ENCODE measurements at places on chromosomes 6 and 20.

GRCh38 chr6:90492798-90493197 lies 94.1 kb downstream of the MAP3K7 start:
- no peak for DNase-seq

DNA sequence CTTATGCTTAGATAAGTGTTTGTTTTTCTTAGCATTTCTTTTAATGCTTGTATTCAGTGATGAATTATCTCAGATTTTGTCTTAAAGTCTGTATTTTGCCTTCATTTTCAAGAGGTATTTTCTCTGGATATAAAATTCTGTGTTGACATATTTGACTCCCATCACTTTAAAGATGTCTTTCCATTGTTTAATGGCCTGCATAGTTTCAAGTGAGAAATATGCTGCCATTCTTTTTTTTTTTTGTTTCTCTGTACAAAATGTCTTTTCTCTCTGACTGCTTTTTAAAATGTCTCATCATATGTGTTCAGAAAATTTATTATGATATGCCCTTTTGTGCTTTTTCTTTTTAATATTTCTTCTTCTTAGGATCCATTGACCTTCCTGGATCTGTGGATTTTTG lies 578.0 kb upstream of the NOX3 start:
- DNase-seq, result no peak

GRCh38 chr6:4155848-4156466 lies 20.6 kb upstream of the ECI2 start:
- peak; percentile 49 for DNase-seq

DNA sequence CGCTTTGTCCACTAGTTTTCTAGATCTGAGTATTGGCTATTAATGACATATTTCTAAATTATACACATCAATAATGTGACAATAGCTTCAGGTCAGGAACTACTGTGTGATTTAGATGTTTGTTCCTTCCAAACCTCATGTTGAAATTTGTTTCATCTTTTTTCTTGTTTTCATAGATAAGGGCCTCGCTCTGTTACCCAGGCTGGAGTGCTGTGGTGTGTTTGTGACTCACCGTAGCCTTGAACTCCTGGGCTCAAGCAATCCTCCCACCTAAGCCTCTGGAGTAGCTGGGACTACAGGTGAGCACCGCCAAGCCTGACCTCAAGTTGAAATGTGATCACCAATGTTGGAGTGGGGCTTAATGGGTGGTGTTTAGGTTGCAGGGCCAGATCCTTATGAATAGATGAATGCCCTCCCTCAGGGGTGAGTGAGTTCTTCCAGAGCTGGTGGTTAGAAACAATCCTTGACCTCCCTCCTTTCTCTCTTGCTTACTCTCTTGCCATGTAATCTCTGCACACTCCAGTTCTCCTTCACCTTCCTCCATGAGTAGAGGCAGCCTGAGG lies 5.9 kb upstream of the NQO2 start:
- no peak for DNase-seq

- DNase-seq, result no peak
Observed at GRCh38 chr20:50320901-50321796, 130.5 kb downstream of the CEBPB start.

GRCh38 chr20:58993332-58994248 lies 12.5 kb downstream of the NELFCD start:
- no peak for DNase-seq

DNA sequence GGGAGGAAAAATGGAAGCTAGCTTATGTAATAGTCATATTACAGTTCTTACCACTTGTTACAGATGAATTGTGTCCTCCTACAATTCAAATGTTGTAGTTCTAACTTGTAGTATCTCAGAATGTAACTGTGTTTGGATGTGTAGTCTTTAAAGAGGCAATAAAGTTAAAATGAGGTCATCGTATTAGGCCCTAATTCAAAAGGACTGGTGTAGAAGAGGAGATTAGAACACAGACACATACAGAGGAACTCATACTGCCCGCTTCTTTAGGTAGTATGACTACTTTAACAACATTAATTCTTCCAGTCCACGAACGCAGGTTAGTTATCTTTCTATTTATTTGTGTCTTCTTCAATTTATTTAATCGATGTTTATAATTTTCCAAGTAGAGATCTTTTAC lies 46.5 kb upstream of the TPD52L1 start:
- no peak for DNase-seq

DNA sequence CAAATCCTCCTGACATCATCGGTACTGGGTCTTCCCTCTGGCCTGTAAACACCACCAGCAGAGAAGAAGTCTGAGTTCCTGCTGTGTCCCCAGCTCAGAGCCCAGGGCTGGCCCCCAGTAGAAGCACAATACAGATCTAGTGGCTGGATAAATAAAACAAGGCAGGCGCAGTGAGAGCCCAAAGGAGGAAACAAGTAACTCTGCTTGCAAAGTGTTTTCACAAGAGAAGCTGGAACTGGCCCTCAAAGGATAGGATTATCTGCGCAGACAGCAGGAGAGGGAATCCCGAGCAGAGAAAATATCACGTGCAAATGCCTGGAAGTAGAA lies 205.1 kb downstream of the ZDHHC14 start:
- no peak for DNase-seq

- no peak for DNase-seq
Observed at GRCh38 chr20:53302695-53303412, 290.8 kb downstream of the ZNF217 start.

- DNase-seq, result no peak
Observed at GRCh38 chr6:33717934-33718455, 6.5 kb upstream of the UQCC2 start.

GRCh38 chr6:81708113-81708699 lies 44.3 kb downstream of the TENT5A start:
- DNase-seq, result no peak

GRCh38 chr20:34512955-34513419 lies 3.2 kb upstream of the DYNLRB1 start:
- DNase-seq, result no peak

GRCh38 chr6:113488812-113489685 lies 368.1 kb upstream of the MARCKS start:
- DNase-seq, result no peak

GRCh38 chr6:153625089-153625488 lies 414.0 kb upstream of the OPRM1 start:
- DNase-seq, result no peak

Measured in stimulated activated CD4-positive, alpha-beta T cell treated with anti-CD3 and anti-CD28 coated beads, Interleukin-15, amount 100 ng/mL, for 1 hour (primary cell).